ENCODE measurements at places on chromosomes 16 and 17.
A peak's percentile ranks its signal among the peaks of the same experiment; 100 is the strongest.

DNA sequence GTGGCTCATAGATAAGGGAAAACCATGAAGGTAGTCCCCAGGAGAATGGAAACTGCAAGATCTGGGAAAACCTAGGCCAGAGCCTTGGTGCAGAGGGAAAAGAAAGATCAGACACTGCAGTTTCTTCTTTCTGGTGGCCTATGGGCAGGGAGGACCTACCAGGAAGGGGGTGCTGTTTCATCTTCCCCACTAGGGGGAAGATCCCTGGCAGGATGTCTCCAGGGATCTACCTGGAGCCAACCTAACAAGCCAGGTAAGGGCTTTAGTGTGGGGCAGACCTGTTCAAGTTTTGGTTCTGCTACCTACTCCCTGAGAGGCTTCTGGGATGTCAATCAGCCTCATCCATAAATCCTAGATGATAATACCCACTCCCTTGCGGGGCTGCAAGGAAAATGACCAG is 21.4 kb downstream of the TOM1L2 start:
- DNase-seq: no peak

- no peak for DNase-seq
Observed at GRCh38 chr17:34257299-34257985, 2.4 kb downstream of the CCL2 start.

GRCh38 chr16:72873044-72873443 is 174.9 kb downstream of the ZFHX3 start:
- no peak for DNase-seq

DNA sequence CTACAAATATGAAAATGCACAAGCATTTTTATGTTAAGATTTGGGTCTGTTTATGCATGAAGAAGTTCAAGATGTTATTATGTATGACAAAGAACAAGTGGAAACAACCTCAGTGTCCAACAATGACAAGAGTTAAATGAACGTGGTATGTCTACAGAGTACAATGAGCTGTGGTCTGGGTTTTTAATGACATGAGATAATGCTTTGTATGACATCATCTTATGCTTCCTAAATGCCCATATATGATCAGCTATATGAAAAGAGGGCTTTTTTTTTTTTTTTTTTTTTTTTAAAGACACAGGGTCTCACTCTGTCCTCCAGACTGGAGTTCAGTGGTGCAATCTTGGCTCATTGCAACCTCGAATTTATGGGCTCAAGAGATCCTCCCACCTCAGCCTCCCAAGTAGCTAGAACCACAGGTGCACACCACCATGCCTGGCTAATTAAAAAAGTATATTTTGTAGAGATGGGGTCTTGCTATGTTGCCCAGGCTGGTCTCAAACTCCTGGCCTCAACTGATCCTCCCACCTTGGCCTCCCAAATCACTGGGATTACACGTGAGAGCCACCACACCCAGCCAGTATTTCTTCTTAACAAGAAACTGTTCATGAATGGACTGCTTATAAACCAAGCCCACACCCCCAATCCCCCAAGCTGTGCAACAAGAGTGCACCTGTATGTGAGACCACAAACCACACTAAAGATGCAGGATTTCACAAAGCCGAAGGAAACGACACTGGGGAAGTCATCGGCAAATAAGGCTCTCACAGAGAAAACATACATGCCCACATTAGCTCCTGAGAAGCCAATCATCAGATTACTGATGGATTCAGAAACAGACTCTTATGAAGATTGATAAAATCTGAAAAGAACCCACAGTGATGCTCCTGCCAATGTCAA is 114.5 kb downstream of the CPPED1 start:
- DNase-seq: no peak

DNA sequence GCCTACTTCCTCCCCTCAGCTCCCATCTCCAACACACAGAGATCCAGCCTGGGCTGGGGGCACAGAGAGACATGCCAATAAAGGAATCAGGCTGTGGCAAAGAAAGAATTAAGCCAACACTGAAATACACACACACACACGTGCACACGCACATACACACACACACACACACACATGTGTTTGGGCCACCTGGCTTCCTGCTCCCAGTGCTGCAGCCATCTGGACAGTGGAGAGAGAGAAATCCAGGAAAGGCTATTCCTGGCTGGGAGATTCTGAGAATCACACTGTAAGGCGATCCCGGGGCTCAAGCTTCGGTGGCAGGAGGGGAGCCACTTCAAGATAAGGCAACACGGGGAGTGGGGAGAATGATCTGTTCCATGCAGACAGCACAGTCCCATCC is 72.4 kb downstream of the NOG start:
- no peak for DNase-seq

DNA sequence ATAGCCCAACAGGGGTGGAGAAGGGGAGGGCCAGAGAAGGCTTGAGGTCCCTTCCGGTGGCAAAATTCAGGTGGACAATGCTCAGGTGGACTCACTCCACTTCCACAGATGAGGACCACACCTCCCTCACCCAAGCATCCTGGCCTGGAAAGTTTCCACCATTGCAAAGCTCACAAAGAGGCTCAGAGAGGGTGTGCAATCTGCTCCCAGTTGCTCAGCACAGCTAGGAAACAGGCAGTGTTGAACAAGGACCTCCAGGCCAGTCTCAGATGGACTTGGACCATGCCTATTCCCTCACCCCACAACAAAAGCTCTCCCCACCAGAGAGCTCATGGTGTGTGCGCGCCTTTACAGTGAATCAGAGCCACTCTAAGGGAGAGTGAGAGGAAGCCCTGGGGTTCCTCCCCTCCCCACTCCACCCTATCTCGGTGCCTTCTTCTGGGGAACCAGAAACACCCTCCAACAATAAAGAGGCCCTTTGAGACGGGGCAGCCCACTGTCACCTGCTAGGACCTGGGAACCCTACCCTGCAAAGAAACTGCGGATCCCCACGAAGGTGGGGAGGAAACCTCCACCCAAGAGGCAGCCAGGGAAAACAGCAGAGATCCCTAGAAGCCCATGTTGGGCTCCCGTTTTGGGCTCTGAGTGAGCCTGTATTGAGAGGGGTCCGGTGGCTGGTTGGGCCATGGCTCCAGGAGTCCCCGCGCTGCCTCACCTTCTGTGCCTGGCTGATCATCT is 1.6 kb downstream of the FAM83G start:
- DNase-seq: peak; percentile 34
